ENCODE measurements at places on chromosomes 7 and 10.
A peak's percentile ranks its signal among the peaks of the same experiment; 100 is the strongest.

DNA sequence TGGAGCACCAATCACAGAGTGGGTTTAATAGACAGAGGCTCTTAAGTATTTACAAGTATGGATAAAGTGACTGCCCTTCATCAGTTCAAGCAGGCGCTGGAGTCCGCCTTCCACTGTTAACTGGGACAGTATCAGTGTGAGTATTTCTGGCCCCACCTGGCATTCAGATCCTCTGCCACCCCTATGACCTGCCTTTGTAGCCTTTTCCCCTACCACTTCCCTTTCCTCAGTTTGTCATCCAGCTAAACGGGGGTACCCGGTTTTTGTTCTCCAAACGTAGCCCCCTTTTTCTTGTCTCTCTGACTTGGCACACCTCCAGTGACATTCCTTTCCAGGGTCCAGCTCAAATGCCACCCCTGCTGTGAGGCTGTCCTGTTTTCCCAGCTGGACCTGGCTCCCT is 134.4 kb downstream of the SNX10 start:
- no peak for DNase-seq

- no peak for DNase-seq
Observed at GRCh38 chr10:124160943-124161582, 67.7 kb upstream of the CHST15 start.

DNA sequence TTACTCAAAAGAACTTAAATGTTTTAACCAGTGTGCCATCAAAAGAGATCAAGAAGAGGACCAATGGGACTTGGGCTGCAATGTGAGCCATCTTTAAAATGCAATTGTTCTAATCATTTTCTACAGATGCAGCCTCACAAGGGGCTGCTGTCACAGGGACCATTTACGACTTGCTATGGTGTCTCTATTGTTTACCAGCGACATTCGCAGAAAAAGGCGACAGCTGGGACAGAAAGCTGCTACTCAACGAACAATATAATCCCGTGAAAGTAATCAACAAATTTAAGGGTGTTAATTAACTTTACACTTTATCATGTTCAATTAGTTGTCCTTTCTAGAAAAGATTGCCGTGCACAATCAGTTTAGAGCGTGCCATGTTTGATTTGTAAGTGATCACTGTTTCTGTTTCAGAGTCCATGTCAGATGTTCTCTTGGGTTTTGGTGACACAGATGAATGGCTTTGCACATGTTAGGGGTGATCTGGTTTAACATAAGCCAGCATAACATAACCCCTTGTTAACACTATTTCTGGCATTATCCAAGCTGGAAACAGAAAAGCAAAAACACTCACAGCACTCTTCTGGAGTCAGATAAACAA is 110.8 kb downstream of the HIBADH start:
- DNase-seq: peak; percentile 30

DNA sequence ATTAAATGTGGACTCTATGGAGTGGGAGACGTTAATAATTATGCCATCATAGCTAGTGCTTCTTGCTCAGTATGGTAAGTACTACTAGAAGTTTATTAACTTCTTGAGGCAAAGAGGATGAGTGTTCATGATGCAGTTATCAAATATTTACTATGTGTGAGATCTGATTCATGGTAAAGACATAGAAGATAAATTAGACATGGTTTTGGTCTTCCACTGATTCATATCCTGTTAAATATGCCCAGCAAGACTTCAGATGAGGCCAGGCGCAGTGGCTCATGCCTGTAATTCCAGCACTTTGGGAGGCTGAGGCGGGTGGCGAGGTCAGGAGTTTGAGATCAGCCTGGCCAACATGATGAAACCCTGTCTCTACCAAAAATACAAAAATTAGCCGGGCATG is 547.1 kb upstream of the ANKRD30A start:
- DNase-seq: no peak

DNA sequence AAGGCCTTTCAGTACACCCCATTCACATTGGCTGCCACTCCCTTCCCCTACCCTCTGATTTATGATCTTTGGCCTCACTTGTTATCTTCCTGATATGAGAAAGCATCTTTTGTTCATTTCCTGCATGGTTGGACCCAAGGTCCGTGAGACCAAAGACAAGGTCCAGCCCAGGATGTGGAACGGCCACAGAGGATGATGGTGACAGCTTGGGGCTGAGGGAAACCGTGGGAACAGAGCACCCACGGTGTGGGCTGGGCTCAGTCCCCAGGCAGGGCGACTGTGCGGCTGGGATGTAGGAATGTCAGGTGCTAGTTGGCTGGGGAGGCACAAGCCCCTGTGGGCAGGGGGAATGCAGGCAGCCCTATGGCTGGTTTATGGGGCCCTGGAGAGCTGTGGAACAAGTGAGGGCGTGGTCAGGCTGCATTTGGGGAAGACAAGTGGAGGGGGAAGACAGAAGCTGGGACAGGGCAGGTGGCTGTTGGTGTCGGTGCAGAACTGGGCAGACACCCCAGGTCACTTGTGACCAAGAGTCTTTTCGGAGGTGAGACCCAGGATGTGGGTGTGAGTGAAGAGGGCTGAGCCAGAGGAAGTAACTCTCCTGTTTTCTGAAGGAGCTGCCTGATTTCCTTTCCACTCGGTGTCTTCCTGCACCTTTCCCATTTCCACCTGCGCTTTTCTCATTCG is 51.7 kb upstream of the IGFBP3 start:
- no peak for DNase-seq

DNA sequence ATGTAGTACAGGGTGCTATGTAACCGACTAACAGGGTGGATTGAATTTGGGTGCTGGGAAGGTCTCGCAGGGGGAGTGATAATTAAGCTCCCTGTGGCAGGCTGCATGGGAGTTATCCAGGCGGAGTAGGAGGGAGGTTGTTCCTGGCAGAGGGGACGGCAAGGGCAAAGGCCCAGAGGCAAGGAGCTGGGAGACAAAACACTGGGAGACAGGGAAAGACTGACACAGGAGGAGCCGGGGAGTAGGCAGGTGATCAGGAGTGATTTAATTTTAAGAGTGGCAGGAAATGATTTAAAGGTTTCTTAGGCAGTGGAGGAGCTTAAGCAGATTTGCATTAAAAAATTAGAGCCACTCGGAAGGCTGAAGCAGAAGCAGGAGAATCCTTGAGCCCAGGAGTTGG is 40.7 kb upstream of the LEP start:
- DNase-seq: no peak

Measured in midbrain (tissue), 1 donor.